Stimulated activated CD4-positive, alpha-beta T cell treated with anti-CD3 and anti-CD28 coated beads, Interleukin-2, amount 100 ng/mL, for 48 hours (primary cell): ENCODE measurements at places on chromosomes 6 and 20.
A peak's percentile ranks its signal among the peaks of the same experiment; 100 is the strongest.

- no peak for DNase-seq
Observed at GRCh38 chr6:11009353-11009752, 34.8 kb downstream of the ELOVL2 start.

DNA sequence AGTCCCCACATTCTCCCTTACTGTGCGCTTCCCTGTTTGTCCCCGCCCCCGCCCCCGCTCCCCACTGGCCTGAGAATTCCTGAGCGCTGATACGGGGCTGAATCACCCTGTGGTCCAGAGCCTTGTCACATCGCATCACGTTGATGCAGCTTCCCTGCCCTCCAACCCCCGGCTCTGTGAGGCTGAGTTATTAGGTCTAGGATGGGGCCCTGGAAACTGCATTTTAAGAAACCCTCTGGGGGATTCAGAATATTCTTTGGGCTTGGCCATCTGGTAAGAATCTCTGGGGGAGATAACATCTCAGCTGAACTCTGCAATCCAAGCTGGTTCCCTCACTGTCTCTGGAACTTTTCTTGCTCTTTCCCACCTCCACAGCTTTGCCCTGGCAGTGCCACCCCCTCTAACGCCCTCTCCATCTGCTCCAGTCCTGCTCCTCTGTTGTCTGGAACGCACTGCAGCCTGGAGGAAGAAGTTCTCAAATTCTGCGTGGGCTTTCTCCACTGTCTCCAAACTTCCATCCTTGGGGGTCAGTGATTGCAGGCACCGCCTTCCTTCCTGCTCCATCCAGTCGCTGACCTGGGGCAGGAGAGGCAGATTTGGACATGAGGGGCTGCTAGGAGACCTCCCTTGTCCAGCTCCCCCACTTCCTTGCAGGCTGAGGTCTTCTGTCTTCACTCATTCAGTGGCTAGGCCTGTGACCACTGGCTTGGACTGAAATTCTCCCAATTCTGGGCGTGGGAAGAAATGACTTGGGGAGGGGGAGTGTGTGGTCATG, 42.6 kb downstream of the KIAA1755 start:
- no peak for DNase-seq

- no peak for DNase-seq
Observed at GRCh38 chr6:120202878-120203277, 853.3 kb upstream of the MAN1A1 start.

DNA sequence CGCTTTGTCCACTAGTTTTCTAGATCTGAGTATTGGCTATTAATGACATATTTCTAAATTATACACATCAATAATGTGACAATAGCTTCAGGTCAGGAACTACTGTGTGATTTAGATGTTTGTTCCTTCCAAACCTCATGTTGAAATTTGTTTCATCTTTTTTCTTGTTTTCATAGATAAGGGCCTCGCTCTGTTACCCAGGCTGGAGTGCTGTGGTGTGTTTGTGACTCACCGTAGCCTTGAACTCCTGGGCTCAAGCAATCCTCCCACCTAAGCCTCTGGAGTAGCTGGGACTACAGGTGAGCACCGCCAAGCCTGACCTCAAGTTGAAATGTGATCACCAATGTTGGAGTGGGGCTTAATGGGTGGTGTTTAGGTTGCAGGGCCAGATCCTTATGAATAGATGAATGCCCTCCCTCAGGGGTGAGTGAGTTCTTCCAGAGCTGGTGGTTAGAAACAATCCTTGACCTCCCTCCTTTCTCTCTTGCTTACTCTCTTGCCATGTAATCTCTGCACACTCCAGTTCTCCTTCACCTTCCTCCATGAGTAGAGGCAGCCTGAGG, 5.9 kb upstream of the NQO2 start:
- DNase-seq = no peak

DNA sequence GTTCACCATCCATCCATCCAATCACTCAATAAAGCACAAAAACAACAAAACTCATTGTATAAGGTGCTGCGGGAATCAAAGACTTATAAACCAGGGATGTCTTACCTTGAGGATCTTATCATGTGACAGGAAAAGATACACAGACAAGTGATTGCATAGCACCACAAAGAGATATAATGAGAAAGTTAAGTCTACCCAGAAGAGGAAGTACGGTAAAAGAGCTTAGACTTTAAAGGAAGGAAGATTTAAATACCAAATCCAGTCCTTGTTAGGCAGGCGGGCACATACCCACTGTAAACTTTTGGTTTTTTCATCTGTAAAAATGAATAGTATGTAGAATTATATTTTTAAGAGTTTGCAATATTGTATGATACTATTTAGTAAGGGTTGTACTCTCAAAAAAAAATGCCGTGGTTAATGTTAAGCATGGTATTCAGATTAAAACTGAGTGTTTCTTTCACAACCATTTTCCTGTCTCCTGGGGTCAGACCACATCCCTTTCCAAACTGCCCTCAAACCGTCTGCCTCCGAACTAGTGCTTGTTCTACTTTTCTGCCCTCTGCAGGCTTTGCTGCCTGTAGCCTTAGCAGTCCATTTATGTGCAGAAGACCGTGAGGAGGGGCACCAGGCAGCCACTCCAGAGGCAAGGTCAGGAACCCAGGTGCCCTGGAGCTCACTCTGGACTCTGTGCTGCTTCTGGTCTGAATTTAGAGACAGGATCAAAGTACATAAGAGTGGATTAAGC, 179.5 kb upstream of the SYNDIG1 start:
- peak; percentile 2 for DNase-seq

DNA sequence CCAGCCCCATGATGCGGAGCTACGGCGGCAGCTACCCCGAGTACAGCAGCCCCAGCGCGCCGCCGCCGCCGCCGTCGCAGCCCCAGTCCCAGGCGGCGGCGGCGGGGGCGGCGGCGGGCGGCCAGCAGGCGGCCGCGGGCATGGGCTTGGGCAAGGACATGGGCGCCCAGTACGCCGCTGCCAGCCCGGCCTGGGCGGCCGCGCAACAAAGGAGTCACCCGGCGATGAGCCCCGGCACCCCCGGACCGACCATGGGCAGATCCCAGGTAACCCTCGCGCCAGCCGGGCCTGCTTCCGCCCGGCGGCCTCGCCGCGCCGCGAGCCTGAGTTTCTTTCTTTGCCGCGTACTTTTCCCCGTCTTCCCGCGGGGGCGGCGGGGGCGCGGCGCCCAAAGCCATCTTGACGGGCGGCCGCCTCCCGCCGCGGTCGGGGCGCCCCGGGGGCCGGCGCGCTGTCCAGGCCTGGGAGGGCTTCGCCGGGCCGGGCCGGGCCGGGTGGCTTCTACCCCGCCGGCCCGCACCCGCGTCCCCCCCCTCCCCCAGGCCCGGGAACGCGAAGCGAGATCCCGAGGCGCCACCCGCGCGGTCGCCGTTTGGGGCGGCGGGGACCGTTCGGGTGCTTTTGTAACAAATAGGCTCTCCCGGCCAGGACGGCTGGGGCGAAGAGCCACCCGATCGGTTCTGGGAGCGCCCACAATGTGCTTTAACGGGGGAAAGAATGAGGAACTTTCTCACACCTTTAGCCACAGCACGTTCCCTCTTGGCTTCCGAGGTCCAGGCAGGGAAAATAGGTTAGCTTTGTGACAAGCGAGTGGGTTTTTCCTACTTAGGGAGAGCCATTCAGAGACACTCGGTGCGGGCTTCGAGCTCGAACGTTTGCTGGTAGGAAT, 2.3 kb downstream of the ARID1B start:
- peak; percentile 60 for DNase-seq
